ENCODE measurements at places on chromosomes 13 and 19.

DNA sequence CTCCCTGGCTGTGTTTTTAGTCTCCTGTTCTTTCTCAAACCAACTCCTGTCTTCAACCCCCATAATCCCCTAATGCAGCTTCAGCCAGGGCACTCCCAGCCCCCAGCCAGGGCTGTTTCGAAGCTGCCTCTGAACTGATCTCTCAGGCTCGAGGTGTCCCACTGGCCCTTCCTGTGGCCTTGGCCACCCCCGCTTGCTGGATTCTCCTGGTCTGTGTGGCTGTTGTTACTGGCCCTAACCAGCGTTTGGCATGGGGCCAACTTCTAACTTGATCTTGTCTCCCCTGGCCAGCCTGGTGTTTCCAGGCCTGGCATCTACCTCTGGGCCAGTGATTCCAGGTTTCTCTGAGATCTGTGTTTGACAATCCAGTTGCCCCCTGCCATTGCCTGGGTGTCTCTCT lies 11.0 kb downstream of the XAB2 start:
- DNase-seq, result no peak

GRCh38 chr13:99800951-99801350 lies 170.6 kb downstream of the ZIC5 start:
- DNase-seq, result no peak

DNA sequence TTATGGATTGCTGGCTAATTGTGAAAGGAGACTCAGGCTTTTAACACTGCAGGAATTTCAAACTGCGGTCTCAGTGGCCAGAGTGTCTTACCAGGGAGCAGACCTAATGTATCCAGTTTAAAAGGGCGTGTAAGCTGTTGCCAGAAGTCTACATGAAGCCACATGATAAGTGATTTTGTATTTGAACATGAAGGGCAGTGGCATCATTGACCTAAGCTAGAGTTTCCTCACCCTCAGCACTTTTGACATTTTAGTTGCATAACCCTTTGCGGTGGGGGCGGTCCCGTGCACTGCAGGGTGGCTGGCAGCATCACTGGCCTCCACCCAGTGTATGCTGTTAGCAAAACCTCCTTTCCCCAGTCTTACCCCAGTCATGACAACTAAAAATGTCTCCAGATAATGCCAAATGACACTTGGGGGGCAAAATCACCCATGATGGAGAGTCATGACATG lies 23.7 kb upstream of the GPR18 start:
- peak; percentile 80 for DNase-seq

DNA sequence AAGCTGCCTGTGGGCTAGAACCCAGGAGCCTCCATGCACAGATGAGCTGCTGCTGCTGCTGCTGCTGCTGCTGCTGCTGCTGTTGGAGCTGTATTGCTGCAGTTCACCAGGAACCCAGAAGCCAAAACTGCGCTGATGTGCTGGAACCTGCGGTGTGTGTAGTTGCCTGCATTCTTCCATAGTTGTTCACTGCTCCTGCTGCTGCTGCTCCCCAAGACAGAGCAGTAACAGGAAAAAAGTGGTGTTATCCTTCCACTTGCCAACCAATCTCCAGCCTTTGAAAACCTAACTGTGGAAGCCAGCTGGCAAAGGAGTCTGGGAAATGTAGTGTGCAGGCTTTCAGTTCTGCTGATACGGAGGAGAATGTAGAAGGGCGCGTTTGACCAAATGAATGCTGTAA lies 37.9 kb downstream of the ARHGAP35 start:
- DNase-seq, result no peak

- no peak for DNase-seq
These were observed 125.9 kb downstream of the ZDHHC20 start for GRCh38 chr13:21333186-21333585.

GRCh38 chr13:95530178-95530577 lies 22.3 kb upstream of the CLDN10 start:
- DNase-seq, result no peak

DNA sequence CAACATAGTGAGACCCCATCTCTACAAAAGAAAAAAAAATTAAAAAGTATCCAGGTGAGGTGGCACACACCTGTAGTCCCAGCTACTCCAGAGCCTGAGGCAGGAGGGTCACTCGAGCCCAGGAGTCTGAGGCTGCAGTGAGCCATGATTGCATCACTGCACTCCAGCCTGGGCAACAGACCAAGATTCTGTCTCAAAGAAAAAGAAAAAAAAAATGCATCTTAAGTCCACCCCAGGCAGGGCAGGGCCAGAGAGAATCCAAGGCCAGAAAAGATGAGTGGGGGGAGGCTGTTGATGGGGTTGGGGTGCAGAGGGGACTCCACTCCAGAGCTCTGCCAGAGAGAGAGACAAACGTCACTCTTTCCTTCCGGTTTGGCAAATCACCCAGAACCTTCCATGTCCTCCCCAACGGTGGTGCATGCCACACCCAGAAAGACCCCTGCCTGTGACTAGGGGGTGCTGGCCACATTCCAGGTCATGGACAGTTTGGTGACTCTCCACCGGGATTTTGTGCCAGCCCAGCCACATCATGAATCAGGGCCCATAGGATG lies 431 bp downstream of the FUT3 start:
- no peak for DNase-seq

- peak; percentile 54 for DNase-seq
These were observed 6.7 kb upstream of the GNA15 start for GRCh38 chr19:3129112-3129511.

DNA sequence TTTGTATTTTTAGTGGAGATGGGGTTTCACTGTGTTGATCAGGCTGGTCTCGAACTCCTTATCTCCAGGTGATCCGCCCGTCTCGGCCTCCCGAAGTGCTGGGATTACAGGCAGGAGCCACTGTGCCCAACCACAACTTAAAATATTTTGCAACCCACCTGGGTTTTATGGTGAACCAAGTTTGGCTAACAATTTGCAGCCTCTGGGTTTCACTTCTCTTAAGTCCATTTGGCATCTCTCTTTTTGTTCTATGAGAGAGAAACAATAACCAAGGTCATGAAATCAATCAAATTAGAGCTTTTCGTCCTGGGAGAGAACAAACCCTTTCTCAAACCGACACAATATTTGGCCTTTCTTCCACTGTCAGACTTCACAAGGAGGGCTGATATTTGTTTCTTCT lies 5.6 kb upstream of the SMAD9 start:
- no peak for DNase-seq

- peak; percentile 96 for DNase-seq
These were observed 21.1 kb upstream of the OR10H1 start for GRCh38 chr19:15836330-15837220.

DNA sequence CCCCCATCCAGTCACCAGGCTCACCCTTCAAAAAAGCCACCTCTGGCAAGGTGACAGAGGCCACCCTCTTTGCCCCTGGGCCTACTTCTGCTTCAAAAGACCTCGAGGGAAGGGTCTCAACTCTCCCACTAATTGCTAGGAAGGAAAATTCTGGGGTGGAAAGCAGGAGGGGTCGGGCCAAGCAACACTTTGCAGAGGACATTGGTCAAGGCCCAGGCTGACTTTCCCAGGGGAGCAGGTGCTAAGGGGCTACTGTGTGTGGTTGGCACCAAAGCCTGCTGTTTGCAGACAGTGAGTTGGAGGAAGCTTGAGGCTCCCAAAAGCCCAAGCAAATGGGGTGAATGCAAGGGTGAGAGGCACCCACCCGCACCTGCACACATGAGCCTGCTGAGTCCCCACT lies 28.6 kb upstream of the VSTM2B start:
- DNase-seq, result no peak

GRCh38 chr13:41122838-41123237 lies 9.8 kb downstream of the KBTBD6 start:
- peak; percentile 45 for DNase-seq

DNA sequence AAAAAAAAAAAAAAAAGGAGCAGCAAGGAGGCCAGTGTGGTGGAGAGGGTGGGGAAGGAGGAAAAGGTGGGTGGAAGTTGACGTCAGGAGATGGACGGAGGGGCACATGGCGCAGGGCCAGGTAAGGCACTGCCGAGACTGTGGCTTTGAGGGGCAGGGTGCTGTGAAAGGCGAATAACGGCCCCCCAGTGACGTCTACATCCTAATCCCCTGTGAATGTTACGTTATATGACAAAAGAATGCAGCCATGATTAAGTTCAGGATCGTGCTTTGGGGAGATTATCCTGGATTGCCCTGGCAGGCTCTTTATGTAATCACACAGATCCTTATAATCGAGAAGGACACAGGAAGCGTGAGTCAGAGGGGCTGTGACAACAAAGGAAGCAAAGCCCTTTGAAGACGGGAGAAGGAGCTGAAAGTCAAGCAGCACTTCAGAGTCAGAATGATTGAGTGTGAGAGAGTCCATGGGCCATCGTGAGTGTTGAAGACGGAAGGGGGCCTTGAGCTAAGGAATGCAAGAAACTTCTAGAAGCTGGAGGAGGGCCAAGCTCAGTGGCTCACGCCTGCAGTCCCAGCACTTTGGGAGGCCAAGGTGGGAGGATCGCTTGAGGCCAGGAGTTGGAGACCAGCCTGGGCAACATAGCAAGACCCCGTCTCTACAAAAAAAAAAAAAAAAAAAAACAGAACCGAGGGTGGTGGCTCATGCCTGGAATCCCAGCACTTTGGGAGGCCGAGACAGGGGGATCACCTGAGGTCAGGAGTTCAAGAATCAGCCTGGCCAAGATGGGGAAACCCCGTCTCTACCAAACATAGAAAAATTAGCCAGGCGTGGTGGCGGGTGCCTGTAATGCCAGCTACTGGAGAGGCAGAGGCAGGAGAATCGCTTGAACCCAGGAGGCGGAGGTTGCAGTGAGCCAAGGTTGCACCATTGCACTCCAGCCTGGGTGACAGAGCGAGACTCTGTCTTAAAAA lies 13.8 kb upstream of the CEACAM16 start:
- DNase-seq, result no peak

GRCh38 chr19:30788105-30788765 lies 416.1 kb downstream of the ZNF536 start:
- no peak for DNase-seq

GRCh38 chr19:8938576-8938975 lies 71.6 kb downstream of the MUC16 start:
- no peak for DNase-seq

- DNase-seq, result peak; percentile 64
These were observed at the start of gene ICAM3 for GRCh38 chr19:10339380-10339960. Gene ICAM3, minus strand, starts transcription at chr19:10339624. Its CDS starts 10 bp downstream, at chr19:10339614.

- DNase-seq, result no peak
These were observed 2.1 kb upstream of the B9D2 start for GRCh38 chr19:41366089-41366488.

DNA sequence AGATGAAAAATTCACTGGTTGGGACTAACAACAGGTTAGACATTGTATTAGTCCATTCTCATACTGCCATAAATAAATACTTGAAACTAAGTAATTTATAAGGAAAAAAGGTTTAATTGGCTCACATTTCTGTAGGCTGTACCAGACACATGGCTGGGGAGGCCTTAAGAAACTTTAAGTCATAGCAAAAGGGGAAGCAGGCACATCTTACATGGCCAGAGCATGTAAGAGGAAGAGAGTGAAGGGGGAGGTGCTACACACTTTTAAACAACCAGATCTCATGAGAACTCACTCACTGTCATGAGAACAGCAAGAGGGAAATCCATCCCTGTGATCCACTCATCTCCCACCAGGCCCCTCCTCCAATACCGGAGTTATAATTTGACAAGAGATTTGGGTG lies 125.9 kb downstream of the SUCLA2 start:
- DNase-seq, result no peak

- no peak for DNase-seq
These were observed 31.1 kb upstream of the AMER2 start for GRCh38 chr13:25203127-25203740.

GRCh38 chr19:41535029-41535622 lies 40.8 kb upstream of the CEACAM21 start:
- no peak for DNase-seq

GRCh38 chr13:113836768-113837559 lies 26.9 kb downstream of the GAS6 start:
- DNase-seq, result no peak

GRCh38 chr19:9166846-9167245 lies 11.9 kb upstream of the OR7D2 start:
- DNase-seq, result no peak

GRCh38 chr19:14048443-14049153 lies 13.3 kb downstream of the PALM3 start:
- peak; percentile 81 for DNase-seq

GRCh38 chr13:40794414-40795368 lies 5.3 kb downstream of the SLC25A15 start:
- DNase-seq, result no peak

GRCh38 chr13:93964146-93964512 lies 515.4 kb downstream of the DCT start:
- DNase-seq, result no peak

- DNase-seq, result no peak
These were observed 6.6 kb downstream of the SDHAF1 start for GRCh38 chr19:36001605-36002004.

DNA sequence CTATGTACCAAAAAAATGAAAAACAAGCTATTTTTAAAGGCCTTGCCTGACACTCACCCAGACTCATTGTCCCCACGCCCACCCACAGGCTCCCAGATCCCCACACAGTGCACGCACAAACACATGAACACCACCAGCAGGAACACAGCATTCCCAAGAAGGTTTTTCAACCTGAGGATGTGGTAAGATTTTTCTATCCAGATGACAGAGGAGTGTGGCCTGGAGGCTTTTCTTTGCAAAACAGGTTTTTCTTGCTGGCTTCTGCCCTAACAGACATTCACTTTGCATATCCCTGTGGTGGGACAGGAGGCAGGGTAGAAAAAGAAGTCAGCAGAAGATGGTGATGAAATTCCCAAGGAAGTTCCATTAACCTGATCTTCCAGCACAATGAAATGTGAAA lies 97.8 kb downstream of the KLF12 start:
- DNase-seq, result no peak

DNA sequence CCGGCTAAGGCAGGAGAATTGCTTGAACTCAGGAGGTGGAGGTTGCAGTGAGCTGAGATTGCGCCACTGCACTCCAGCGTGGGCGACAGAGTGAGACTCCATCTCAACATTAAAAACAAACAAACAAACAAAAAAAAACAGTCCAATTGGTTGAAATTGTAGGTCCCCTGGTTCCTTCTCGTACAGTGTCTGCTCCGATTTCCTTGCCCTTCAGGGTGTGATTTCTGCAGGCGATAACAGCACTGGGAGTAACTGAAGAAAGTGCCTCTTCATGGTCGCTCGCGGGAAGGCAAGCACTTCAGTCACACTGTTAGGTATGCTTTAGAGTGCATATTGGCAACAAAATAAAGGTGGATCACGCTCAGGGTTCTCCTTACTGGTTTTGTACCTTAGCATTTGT lies 39.7 kb downstream of the TPT1 start:
- DNase-seq, result no peak

DNA sequence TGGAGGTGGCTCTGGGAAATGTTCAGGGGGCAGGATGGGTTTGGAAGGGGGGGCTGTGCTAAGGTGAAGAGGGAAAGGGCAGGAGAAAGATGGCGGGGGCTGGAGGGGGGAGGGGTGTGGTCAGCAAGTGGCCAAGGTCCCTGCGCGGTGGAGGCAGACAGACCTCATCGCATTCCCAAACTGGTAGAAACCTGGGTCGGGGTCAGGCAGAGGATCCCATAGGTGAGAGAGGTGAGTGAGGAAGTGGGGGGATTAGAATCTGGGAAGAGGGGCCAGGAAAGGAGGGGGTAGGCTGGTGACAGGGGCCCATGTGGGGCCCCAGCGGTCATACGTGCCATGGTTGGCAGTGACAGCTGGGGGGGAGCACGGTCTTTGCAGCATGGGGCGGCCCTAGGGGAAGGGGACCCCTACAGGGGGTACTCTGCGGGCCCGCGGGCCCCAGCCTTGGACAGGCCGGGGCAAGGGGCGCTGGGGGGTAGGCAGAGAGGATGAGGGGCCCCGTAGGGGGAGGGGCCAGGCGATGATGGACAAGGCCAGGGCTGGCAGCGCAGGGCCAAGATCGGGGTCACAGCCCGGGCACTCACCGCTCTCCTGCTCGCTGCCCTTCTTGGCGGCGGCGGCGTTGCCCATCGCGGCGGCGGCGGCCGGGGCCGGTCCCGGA lies 514 bp downstream of the PRKACA start:
- DNase-seq, result no peak

- no peak for DNase-seq
These were observed 68.6 kb downstream of the FOXO1 start for GRCh38 chr13:40597735-40598365.
